ENCODE measurements at places on chromosomes 1 and 21.

GRCh38 chr1:25246600-25247023 is 642 bp downstream of the RSRP1 start:
- peak; percentile 21 for DNase-seq

DNA sequence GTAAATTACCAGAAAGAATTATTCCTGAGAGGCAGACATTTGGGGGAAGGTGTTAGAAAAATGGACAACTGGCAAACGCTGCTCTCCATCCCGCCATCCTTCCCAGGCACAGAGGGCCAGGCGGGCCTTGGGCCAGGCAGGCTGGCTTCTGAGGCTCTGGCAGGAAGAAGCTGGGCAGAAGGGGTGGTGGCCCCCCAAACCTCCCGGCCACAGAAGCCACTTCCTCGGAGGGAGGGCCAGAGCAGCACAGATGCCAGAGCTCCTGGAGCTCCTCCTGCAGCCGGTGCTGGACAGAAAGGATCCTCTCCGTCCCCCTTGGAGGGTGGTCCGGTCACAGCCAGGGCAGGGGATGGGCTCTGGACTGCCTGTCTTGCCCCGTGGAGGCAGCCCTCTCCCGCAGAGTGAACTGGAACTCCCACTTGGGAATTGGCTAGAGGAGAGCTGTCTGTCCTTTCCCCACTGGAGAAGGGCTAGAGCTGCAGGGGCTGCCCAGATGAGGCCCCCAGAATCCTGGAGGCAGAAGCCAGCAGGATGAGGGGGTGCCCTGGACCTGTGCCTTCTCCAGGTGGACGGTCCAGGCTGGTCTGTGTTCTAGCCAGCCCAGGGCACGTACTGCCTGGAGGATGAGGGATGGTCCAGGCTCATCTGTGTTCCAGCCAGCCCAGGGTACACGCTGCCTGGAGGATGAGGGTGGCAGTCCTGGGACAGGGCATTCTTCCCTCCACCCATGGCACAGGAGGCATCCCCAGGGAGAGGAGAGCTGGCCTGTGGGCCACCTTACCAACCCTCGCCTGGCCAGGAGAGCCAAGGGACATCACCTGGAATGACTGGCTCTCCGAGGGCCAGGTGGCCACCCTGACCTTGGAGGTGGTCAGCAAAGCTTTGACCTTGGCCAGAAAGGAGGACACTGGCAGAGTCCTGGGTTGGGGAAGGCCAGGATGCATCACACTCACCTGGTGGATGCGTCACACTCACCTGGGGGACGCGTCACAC is 47.4 kb upstream of the ACTRT2 start:
- no peak for DNase-seq

DNA sequence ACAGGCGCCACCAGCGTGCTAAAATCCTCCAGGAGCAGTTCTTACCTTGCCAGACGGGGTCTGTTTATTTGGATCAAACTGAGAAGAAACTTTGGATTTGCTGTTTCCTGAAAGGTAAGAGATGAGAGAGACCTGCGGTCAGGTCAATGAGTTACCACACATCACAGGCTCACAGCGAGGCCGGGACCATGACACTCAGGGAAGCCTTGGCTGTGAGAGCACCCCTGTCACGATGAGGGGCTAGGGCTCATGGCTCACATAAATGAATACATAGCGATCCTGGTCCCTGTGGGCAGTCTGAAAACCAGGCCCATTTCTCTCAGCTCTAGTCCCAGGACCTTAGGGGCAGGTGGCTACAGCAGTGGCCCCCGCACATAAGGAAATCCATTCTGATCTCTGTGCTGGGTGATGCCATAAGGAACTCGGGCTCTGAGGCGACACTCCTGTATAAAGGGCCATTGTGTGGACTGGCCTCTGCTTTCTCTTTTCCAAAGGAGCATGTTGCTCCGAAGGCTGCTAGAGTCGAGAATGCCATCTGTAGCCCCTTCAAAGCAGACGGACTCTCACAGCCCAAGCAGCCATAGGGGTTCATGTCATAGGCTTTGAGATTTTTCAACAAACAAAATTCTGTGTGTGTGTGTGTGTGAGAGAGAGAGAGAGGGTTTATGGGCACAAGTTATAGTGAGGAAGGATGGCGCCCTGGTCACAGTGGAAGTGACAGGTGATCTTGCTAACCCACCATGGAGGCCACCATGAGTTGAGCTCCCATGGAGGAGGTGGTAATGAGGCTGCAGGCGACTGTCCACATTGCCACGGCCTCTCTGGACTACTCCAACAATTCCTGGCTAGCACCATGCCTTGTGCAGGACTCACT is 9.0 kb upstream of the SRM start:
- no peak for DNase-seq

DNA sequence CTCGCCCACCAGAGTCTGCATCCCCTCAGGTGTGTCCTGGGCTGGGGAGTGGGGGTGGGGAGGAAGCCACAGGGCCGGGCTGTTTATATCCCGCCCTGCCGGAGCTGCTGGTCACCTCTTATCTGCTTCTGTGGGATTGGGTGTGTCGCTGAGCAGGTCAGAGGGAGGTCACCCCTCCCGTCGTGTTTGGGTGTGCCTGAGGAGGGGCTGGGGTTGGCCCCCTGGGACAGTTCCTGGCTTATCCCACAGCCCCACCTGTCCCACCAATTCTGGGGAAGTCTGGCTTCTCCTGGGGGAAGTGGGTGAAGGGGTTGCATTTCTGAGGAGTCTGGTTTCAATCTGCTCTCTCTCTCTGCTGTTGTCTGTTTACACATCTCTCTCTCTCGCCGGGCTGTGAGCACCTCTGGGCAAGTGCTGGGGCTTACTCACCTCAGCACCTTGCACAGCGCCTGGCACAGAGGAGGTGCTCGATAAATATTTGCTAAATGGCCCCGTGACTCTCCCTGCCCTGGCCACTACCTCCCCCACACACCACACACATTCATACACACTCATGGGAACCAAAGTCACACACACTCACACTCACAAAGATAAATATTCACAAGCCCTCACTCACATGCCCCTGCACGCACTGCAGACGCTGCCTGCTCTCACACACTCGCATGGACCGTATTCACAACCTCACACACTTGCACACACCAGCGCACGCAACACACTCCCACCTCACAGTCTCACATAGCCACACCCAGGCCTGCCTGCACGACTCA is 8.3 kb downstream of the ELF3 start:
- DNase-seq, result no peak

DNA sequence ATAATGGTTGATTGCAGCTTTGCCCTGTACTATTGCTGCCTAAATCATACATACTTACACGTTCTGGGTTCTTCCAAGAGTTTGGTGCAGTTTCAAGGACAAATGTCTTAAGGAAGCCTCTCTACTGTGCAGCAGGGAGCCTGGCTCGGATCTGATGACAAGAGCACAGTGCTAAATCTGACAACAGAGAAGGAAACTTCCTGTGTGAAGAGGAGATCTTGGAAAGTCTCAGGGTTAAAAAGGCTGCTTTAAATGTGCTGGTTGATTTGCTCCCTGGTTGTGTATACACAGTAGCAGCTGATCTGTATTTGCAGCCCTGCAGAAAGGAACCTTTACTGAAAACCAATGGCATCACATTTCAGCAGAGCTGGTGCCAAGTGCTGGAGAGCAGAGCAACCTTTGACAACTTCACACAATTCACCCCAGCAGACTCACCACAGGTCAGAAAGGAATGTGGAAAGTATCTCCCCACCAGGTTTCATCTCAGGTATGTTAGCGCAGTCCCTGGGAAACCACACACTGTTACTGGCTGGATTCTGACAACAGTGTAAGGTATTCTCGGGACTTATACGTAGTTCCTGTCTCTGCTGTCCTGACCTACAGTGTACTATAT is 355.0 kb upstream of the ESRRG start:
- no peak for DNase-seq

GRCh38 chr1:201419746-201420607 is 1.6 kb downstream of the TNNI1 start:
- DNase-seq, result no peak

DNA sequence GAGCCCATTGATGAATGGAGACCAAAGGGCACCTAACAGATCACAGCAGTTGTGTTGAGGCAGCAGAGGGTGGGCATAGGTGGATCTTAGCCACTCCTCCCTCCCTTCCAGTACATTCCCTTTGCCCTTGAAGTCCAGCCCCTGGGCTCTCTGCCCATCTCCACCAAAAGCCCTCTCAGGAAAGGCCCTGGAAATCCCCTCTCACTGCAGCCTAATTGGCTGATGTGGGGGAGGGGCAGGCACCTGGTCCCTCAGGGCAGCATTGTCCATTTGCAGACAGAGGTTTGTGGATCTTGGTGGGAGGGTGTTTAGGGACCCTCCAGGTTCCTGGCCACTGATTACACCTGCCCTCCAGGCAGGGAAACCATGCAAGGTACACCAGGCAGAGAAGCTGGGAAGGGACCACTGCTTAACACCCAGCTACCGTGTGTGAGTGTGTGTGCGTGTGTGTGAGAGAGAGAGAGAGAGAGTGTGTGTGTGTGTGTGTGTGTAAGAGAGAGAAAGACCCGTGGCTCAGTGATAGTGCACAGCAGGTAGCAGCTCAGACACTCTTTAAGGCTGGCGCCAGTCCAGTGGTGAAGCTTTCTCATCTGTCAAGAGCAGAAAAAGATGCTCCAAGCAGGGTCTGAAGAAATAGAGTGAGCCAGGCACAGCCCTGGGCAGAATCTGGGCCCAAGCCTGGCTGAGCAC is 71.1 kb downstream of the MATN1 start:
- no peak for DNase-seq

DNA sequence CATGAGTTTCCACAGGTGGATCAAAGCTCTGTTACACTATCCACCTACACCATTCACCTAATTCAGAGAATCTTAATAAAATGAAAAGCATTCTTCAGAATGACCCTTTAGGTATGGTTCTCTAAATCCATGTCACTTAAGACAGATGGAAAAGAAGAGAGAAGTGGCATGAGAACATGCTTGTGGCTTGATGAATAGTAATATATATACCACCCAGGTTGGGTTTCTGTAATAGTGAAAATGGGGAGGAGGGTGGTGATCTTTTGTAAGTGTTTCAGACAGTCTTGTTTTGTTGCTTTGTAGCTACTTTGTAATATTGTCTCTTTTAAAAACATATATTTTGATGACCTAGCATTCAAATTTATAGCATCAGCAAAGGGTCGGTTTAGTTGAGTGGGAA is 469.8 kb downstream of the USP25 start:
- DNase-seq, result no peak

DNA sequence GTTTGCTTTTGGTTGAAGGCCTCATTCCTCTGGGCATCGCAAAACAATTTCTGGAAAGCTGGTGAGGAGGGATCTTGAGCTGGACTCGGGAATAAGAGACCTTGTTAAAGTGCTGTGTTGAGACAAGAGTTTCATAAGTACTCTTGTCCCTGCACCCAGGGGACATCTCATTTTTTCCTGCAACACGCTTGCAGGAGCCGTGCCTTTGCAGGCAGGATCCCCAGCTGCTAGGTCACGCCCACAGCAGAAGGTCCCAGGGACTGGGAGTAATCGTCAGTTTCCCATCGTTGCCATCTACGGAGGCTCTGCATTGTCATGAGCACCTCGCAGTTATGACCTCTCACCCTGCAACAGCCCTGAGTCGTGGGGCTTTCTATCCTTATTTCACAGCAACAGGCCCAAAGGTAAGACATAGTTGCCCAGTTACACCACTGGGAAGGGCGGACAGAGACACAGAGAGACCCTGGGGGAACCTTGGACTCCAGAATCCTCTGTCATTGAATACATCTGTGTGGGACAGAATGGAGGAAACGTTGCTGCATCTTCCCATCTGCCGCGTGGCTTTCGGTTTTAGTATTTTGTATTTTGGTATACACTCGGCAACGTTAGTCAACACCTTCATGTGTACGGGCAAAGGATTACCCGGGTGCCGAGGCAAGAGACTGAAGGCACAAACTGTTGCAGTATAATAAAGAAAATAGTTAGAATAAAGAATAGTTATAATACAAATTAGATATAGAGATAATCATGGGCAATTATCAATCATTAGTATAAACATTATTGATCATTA is 60.4 kb upstream of the DMRTB1 start:
- DNase-seq, result no peak

- DNase-seq, result no peak
These were observed 182.9 kb downstream of the CDC7 start for GRCh38 chr1:91683598-91683951.

DNA sequence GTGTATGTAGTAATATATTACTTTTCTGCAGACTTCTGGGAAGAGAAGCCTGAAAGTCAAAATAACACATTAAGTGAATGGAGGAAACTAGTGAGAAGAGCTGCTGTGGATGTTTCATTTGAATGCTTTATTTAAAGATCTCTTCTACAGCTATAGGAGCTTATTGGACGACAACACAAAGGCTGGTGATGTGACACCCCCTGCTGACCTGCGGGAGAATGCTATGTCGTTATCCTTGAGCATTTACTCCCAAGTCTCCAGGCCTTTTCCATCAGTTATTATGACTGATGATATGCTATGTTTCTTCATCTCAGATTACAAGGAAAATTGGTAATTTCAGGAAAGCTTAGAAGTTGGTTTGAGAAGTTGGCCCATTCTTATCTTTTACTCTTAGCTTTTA is 22.3 kb upstream of the PLA2G4A start:
- DNase-seq, result no peak

DNA sequence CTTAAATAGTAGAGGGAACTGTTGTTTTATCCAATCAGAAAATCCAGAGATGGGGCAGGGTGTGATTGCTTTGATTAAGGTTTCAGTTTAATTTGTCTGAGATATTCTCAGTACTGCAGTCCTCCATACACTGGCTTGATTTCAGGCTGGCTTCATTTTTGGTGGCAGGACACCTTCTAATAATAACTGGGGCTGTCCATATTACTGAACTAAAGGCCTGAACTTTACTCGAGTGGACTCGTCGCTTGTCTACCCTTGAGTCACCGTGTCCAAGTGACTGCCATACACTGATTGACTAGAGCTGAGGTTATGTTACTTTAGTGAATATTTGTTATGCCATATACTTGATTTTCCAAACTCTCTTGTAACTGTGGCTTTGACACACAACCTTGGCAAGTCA is 228.8 kb downstream of the DNAH14 start:
- no peak for DNase-seq

DNA sequence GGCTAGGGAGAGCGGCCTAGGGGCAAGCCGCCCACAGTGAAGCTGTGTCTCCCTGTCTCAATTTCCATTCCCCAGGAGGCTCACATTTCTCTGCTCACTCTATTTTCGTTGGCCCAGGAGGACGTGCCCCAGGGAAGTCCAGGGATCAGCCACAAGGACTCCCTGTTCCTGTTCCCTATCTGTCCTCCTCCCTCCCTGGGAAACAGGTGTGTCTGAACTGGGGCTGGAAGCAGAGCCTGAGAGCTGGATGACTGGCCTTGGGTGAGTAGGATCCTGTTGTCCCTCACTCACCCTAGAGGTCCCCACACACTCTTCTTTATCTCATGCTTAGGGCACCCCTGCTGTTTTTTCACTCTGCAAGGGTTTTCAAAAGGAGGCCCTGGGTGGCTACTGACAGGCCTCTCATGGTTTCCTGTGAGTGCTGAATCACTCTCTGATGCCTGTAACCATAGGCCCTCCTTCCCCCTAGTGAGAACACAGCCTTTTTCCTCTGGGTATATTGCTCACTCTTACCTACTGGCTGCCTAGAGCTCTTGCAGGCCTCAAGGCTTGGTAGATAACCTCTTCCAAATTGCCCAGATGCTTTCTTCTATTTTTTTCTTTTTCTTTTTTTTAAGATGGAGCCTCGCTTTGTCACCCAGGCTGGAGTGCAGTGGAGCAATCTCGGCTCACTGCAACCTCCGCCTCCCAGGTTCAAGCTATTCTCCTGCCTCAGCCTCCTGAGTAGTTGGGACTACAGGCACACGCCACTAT is 3.3 kb upstream of the UTP11 start:
- DNase-seq, result no peak
